ENCODE measurements at places on chromosomes 5 and 9.

GRCh38 chr9:134284273-134284672, 42.0 kb upstream of the RXRA start:
- H3K4me3 ChIP-seq = no peak overlapping the region
- H3K27ac ChIP-seq = no peak overlapping the region
- H3K36me3 ChIP-seq = no peaks in the 10 kb centered on the region
- H3K4me1 ChIP-seq = peaks cover 15% of the 10 kb centered on the region
- no peak for DNase-seq
- H3K27me3 ChIP-seq = no peaks in the 10 kb centered on the region

- H3K36me3 ChIP-seq = no peaks in the 10 kb centered on the region
- H3K4me1 ChIP-seq = peaks cover 3% of the 10 kb centered on the region
- no peak overlapping the region for H3K27ac ChIP-seq
- no peaks in the 10 kb centered on the region for H3K27me3 ChIP-seq
- H3K4me3 ChIP-seq = no peak overlapping the region
Measured at GRCh38 chr9:80020056-80020455, 448.3 kb downstream of the TLE4 start.

DNA sequence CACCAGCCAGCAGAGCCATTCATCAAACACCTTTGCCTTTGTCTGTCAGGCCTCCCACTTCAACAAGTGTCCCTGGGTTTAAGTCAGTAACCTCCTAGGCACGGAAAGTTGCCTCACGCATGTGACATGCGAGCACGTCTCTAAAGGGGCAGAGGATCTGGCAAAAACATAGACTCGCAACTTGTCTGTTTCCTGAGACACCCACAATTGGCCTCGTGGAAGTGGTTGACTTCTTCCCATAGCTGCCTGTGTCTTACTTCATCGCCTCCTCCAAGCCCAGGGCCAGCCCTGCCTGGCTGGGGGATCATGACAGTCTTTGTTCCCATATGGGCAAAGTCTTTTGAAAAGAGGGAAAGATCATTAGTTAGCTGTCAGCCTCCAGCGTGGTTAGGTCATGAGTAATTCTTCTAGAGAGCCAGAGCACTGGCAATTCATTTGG, 35.5 kb upstream of the GLRX start:
- peaks cover 20% of the 10 kb centered on the region for H3K4me1 ChIP-seq
- no peaks in the 10 kb centered on the region for H3K36me3 ChIP-seq
- no peaks in the 10 kb centered on the region for H3K27me3 ChIP-seq
- H3K27ac ChIP-seq = peak overlapping the region; percentile 94
- no peak for DNase-seq

- no peak overlapping the region for H3K27ac ChIP-seq
- no peaks in the 10 kb centered on the region for H3K4me1 ChIP-seq
- no peak for DNase-seq
- no peaks in the 10 kb centered on the region for H3K36me3 ChIP-seq
- no peak overlapping the region for H3K4me3 ChIP-seq
Measured at GRCh38 chr5:40121236-40121635, 558.5 kb upstream of the PTGER4 start.

GRCh38 chr5:78534905-78535200, 113.7 kb downstream of the LHFPL2 start:
- no peak for DNase-seq
- H3K36me3 ChIP-seq = no peaks in the 10 kb centered on the region
- peaks cover 4% of the 10 kb centered on the region for H3K4me1 ChIP-seq
- no peak overlapping the region for H3K4me3 ChIP-seq
- H3K27ac ChIP-seq = no peak overlapping the region

- no peaks in the 10 kb centered on the region for H3K4me1 ChIP-seq
- H3K27ac ChIP-seq = no peak overlapping the region
- H3K4me3 ChIP-seq = no peak overlapping the region
- no peaks in the 10 kb centered on the region for H3K36me3 ChIP-seq
Measured at GRCh38 chr5:41277476-41278245, 64.3 kb upstream of the C6 start.

- H3K36me3 ChIP-seq = no peaks in the 10 kb centered on the region
- H3K4me3 ChIP-seq = no peak overlapping the region
- H3K4me1 ChIP-seq = no peaks in the 10 kb centered on the region
- DNase-seq = no peak
Measured at GRCh38 chr5:14025569-14026286, 81.2 kb upstream of the DNAH5 start.

DNA sequence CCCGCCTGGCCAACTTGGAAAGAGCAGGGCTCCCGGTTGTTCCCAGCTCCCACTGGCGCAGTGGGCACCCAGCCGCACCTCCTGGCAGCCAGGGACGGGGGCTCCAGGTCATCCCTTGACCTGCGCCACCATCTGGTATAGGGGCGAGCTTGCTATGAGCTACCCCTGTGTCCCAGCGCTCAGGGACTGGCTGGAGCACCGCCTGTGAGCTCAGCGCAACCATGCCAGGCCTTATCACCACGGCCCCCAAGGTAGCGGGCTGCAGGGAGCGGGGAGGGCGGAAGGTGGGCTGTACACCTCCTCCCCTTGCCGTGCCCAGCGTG, 15.4 kb upstream of the RASA1 start:
- H3K36me3 ChIP-seq = no peaks in the 10 kb centered on the region
- no peaks in the 10 kb centered on the region for H3K27me3 ChIP-seq
- H3K4me1 ChIP-seq = no peaks in the 10 kb centered on the region
- no peak for DNase-seq
- no peak overlapping the region for H3K4me3 ChIP-seq

DNA sequence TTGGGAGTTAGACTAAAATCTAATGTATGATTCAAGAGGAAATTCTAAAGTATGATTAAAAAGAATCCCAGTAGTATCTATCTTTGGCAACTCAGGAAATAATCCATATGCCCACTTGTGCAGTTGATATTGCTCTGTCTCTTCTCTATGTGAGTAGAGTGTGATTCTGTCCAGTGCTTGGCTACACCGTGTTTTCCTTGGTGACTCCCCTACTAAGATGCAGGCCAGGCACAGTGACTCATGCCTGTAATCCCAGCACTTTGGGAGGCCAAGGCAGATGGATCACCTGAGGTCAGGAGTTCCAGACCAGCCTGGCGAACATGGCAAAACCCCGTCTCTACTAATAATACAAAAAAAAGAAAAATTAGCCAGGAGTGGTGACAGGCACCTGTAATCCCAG, 495.4 kb downstream of the MAT2B start:
- no peaks in the 10 kb centered on the region for H3K27me3 ChIP-seq
- DNase-seq = no peak
- H3K36me3 ChIP-seq = no peaks in the 10 kb centered on the region
- H3K27ac ChIP-seq = no peak overlapping the region

DNA sequence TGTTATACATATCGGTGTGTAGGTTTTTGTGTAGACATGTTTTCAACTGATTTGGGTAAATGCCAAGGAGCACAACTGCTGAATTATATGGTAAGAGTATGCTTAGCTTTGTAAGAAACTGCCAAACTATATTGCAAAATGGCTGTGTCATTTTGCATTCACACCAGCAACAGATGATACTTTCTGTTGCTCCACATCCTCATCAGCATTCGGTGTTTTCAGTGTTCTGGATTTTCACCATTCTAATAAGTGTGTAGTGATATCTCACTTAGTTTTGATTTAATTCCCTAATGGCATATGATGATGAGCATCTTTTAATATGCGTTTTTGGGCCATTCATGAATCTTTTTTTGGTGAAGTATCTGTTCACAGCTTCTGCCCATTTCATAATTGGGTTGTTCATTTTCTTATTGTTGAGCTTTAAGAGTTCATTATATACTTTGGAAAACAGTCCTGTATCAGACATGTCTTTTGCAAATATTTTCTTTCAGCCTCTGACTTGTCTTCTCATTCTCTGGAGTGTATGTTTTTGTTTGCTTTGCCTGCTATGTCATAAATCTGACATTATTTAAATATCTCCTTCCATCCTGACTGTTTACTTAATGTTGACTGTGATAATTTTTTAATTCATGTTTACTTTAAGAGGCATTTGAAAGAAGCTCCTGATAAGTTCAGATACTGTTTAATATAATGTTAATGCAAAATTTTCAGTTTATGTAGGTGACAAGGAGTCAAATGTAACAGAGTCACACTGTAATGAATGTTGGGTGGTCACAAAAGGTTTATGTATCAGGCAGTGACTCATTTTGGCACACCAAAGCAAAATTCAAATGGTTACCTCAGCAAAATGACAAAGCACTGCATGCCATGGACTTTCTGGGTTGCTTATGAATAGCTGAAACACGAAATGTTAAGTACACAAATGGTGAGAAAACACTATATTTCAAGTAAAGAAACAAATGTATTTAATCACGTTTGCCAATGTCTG, 181.1 kb upstream of the DAB2 start:
- H3K4me3 ChIP-seq = no peak overlapping the region
- H3K27me3 ChIP-seq = no peaks in the 10 kb centered on the region
- no peak for DNase-seq
- H3K36me3 ChIP-seq = no peaks in the 10 kb centered on the region

GRCh38 chr9:116416421-116416820, 262.8 kb downstream of the PAPPA start:
- no peak overlapping the region for H3K27ac ChIP-seq
- no peaks in the 10 kb centered on the region for H3K4me1 ChIP-seq
- no peak for DNase-seq
- H3K27me3 ChIP-seq = no peaks in the 10 kb centered on the region
- H3K4me3 ChIP-seq = no peak overlapping the region

- H3K27me3 ChIP-seq = no peaks in the 10 kb centered on the region
- H3K4me1 ChIP-seq = peaks cover 16% of the 10 kb centered on the region
- no peak overlapping the region for H3K4me3 ChIP-seq
- no peak overlapping the region for H3K27ac ChIP-seq
- no peaks in the 10 kb centered on the region for H3K36me3 ChIP-seq
- DNase-seq = no peak
Measured at GRCh38 chr5:1144089-1144488, 32.2 kb upstream of the SLC12A7 start.

DNA sequence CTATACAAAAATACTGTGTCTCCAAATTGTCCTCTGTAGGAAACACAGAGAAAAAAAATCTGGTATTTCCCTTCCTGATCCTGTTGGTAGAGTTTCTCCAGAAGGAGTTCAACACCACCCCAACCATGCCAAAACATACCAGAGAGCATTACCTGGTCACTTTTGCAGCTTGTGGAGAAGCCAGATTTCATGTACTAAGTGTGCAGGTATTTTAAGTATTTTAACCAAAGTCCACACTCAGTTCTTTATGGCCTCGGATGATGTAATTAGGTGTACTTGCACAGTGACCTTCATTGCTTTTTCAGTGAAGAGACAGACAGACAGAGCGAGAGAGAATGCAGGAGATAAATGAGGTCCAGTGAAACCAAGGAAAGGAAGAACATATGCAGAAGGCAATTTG, 2046.8 kb upstream of the CDH9 start:
- no peaks in the 10 kb centered on the region for H3K36me3 ChIP-seq
- DNase-seq = no peak
- no peaks in the 10 kb centered on the region for H3K27me3 ChIP-seq
- no peak overlapping the region for H3K27ac ChIP-seq

DNA sequence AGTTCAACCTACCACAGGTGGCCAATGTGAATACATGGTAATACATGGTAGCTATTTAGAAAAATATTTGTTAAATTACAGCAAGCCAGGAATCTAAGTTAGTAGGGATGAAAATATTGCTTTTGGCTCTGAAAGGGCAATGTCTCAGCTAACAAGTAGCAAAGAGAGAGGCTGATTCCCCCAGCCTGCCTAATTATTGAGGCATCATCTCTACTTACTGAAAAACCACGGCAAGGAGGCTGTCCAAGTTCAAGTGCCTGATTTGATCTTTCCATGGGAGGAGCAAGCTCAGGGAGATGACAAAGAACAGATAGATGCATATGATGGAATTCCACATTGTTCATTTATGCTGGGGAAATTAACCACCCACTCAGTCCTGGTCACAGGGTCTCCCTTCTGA, 28.7 kb upstream of the UBTD2 start:
- H3K36me3 ChIP-seq = no peaks in the 10 kb centered on the region
- peaks cover 27% of the 10 kb centered on the region for H3K4me1 ChIP-seq
- H3K27ac ChIP-seq = no peak overlapping the region
- no peak overlapping the region for H3K4me3 ChIP-seq
- no peak for DNase-seq

- H3K27me3 ChIP-seq = no peaks in the 10 kb centered on the region
- H3K36me3 ChIP-seq = no peaks in the 10 kb centered on the region
- peaks cover 96% of the 10 kb centered on the region for H3K4me1 ChIP-seq
- H3K27ac ChIP-seq = peak overlapping the region; percentile 59
- DNase-seq = no peak
- H3K4me3 ChIP-seq = no peak overlapping the region
Measured at GRCh38 chr9:114394523-114395333, 6.9 kb upstream of the AKNA start.

- H3K36me3 ChIP-seq = no peaks in the 10 kb centered on the region
- no peak for DNase-seq
Measured at GRCh38 chr9:122791872-122792669, 3.3 kb downstream of the OR5C1 start.

- no peaks in the 10 kb centered on the region for H3K36me3 ChIP-seq
- no peak overlapping the region for H3K27ac ChIP-seq
- H3K4me1 ChIP-seq = peaks cover 72% of the 10 kb centered on the region
- peaks cover 18% of the 10 kb centered on the region for H3K27me3 ChIP-seq
Measured at GRCh38 chr5:173326501-173326960, 1.7 kb downstream of the STC2 start.

DNA sequence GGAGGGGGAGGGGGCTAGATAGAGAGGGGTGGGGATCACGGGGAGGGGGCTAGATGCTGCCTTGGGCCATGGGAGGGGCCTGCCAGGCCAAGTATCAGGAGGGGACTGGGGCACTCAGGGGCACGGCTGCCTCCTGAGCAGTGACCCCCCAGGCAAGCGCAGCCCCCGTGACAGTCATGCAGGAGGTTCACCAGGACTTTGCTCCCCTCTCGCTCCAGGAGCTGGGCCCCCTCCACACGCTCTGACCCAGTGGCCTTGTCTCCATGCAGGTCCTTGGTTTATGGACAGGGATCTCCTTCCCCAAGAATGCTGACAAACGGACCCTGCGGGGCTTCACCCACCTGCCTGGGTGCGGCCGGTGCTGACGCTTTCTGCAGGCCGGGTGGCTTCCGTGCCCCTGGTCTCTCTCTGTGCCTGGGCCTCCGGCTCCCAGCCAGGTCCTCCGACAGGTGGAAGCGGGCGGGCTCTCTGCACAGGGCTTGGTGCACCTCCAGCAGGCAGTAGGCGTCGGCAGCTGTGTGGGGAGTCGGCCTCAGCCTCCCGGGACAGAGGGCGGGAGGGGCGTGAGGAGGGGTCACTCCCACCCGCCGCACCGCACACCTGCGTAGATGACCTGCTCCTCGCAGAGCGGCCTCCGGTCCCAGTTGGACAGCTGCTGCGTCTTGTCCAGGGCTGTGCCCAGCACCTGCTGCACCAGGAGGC, 46.8 kb upstream of the NRARP start:
- H3K36me3 ChIP-seq = no peaks in the 10 kb centered on the region
- H3K4me3 ChIP-seq = no peak overlapping the region
- no peak for DNase-seq
- no peaks in the 10 kb centered on the region for H3K27me3 ChIP-seq
- no peak overlapping the region for H3K27ac ChIP-seq

DNA sequence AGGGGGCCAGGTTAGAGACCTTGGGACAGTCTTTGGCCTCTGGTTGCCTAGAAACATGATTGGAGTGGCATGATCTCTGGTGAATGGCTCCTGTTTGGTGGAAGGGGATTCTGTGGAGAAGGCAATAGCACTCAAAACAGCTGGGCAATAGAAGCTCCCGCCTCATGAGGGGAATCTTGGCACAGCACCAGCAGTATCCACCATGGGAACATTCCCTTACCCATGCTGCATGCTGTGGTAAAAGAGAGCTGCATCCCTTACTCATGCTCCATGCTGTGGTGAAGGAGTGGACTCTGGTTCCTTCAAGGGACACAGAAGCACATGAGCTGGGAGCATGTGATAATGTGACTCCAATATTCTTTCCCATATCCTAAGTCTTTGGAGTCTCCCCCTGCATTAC, 160.6 kb downstream of the PJA2 start:
- no peak overlapping the region for H3K27ac ChIP-seq
- H3K4me3 ChIP-seq = no peak overlapping the region
- H3K36me3 ChIP-seq = no peaks in the 10 kb centered on the region
- no peak for DNase-seq
- H3K27me3 ChIP-seq = no peaks in the 10 kb centered on the region
- no peaks in the 10 kb centered on the region for H3K4me1 ChIP-seq
